Stimulated activated CD8-positive, alpha-beta memory T cell treated with anti-CD3 and anti-CD28 coated beads, Interleukin-4, amount 100 ng/mL, for 4 hours (primary cell): ENCODE measurements at places on chromosomes 5 and 9.
A peak's percentile ranks its signal among the peaks of the same experiment; 100 is the strongest.

DNA sequence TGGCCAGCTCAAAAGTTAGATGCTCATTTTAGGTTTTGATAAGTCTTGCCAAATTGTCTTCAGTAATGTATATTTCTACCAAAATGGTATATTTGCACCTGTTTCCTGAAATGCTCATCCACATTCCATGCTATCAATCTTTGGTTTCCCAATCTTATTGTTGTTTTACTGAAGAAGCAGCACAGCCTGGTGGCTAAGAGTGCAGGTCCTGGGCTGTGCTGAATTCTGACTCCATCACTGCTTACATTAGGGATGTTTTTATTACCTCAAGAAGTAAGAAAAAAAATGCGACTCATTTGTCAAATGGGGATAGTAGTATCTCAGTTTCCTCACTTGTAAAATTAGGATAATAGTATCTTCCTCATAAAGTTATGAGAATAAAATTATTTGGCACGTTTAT lies 13.6 kb upstream of the S100Z start:
- no peak for DNase-seq

DNA sequence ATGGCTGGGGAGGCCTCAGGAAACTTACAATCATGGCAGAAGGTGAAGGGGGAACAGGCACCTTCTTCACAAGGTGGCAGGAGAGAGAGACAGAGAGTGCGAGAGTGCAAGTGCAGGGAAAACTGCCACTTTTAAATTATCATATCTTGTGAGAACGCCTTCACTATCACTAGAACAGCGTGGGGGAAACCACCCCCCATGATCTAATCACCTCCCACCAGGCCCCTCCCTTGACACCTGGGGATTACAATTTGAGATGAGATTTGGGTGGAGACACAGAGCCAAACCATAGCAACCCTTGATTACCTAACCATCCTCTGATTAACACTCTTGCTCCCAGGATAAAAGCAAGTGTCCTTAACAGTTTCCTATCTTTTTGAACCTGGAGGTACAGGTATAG lies 21.1 kb downstream of the ADAMTS19 start:
- no peak for DNase-seq

- DNase-seq = no peak
Observed at GRCh38 chr5:40775846-40776657, 20.3 kb upstream of the TTC33 start.

DNA sequence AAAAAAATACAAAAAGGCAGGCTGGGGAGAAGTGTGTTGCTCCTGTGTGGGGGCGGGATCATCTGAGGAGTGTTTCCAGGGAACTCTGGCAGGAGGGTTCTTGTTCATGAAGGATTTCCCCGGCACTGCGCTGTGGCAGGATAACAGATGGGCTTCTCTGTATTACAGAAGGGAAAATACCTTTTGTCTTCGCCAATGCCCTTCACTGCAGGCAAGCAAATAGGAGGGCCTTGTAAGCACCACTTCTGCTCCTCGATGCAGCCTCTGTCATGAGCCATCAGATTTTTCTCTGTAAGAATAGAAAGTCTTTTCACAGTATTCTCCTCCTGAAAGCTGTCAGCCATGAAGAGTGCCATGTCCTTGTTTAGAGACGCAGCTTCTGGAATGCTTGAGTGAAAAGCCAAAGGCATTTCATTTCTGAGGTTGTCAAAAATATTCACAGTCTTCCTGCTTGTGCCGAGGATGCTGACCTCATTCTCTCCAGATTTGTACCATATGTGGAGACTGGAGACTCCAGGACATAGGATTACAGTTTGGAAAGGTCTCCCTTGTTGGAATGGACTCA lies 294.0 kb downstream of the YTHDC2 start:
- no peak for DNase-seq

GRCh38 chr9:98931600-98932389 lies 11.9 kb upstream of the COL15A1 start:
- DNase-seq = no peak

DNA sequence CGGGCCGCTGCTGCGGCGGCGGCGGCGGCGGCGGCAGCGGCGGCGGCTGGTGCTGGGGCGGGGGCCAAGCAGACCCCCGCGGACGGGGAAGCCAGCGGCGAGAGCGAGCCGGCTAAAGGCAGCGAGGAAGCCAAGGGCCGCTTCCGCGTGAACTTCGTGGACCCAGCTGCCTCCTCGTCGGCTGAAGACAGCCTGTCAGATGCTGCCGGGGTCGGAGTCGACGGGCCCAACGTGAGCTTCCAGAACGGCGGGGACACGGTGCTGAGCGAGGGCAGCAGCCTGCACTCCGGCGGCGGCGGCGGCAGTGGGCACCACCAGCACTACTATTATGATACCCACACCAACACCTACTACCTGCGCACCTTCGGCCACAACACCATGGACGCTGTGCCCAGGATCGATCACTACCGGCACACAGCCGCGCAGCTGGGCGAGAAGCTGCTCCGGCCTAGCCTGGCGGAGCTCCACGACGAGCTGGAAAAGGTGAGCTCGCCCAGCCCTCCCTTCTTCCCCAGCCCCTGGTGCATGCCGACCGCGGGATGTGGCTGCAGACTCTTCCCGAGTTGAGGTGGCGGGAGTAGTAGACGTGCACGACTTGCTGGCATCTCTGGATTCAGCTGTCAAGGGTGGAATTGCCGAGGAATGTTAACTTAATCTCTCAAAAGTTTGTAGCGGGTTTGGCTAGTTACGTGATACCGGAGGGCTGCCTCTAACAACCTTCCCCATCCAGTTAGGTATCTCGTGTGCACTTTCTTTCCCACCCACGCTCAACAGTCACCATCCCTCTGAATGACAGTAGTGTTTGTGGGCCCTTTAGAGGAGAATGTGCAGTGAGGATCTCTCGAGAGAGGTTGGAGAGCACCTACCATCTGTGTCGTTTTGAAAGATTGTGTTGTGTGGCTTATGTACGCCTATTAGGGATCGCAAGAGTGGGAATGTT lies 932 bp downstream of the SLC12A2 start:
- peak; percentile 25 for DNase-seq

DNA sequence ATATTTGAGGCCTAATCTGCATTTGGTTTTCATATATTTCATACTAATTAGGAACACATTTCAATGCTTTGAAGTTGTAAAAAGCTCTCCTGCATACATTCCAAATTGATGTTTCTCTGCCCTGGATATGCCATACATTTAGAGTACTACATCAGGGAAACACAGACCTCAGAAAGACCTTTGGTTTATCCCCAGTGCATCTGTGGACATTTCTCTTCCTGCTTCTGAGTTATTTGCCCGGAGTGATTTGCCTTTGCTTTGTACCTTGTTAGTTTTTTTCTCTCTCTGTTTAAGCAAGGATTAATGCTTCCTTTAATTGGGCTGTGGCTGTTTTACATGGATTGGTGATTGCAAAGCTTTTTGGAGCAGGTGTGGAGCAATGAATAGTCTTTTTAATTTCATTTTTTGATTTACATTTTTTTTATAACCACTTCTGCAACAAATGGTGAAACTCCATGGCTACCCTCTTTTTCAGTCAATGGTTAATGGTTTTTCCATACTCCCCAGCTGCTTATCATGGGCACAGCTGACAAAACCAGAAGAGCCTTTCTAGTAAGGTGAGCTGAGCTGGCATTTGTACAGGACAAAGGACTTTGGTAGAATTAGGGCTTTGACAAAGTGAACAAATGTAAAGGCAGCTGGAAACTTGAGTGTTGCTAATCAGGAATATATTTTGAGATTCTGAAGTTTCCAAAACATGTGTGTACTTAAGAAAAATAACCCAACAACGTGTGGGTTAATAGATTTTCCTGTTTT lies 54.2 kb downstream of the ZSWIM6 start:
- DNase-seq = no peak

DNA sequence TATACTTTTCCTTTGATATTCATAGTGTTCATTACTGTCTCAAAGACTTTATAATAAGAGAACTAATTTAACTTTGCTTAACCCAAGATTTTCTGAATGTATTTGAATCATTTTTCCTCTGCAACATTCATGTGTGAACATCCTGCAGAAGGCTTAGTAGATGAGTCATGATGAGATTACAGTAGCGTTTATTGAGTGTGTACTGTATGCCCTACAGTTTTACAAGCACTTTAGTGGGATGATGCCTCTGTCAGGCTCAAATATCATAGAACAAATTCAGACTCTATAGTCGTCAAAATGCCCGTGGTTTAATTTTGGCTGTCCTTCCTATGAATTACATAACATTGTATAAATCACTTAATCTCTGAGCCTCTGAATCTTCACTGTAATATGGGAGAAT lies 41.2 kb downstream of the FYB1 start:
- no peak for DNase-seq

DNA sequence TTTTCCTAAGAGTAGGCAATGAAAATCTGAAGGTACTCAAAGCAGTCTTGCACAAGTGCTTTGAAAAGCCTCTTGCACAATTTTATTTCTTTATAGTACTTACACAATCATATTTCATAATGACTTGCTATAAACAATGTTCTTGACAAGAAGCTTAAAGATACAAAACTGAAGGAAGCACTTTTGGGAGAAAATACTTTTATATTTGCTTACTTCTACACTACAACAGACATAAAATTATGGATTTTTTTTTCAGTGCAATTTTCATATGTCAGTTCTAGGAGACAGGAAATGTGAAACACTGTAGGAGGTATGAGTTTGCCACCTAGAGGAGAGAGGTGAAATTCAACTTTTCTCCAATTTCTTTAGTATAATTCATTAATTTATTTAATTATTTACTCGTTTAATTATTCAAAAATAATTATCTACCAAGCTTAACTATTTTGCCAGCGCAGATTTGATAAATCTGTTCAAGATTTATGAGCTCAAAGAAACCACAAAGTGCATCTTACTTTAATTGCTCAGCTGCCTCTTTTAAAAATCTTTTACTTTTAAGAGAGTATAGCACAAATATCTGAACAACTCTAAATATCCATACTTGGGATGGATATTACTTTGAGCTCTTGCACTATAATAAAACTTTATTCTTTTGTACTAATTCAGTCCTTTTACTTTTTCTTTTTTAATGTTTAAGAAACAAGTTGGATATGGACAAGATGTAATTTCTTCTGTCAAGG lies 29.0 kb upstream of the CDKN2B start:
- no peak for DNase-seq

DNA sequence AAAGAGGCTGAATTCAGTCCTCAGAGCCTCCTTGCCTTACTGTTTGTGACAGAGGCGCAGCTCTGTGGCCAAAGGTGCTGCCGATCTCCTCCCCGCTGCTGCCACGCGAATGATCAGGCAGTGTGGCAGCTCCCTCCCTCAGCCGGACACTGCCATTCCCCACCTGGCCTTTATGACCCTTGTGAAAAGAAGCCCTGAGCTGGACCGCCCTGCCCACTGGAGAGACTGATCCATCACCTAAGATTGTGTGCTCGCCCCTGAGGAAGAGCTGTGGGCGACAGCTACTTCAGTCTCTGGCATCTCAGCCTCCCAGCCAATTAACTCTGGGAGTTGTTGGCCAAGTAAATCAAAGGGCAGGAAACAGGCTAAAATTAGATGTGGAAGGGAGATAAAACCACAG lies 90.9 kb downstream of the CARTPT start:
- DNase-seq = no peak

DNA sequence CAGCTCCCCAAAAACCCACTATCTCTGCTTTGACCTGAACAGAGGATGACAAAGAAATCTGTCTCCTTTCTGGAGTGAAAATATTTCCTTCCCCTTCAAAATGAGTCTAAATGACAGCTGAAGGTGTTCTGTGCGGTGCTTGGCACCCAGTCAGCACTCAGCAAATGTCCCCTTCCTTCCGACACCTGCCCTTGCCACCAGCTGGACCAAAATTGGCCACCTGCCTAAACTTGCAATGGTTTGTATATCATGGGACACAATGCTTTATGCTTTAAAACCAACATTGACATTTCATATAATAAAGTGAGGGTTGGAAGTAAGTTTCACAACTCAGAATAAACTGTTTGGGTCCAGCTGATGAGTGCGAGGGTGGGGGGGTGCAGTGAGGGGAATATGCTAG lies 7.5 kb upstream of the TTC1 start:
- no peak for DNase-seq

GRCh38 chr5:166947045-166947444 lies 1344.4 kb upstream of the WWC1 start:
- no peak for DNase-seq

- DNase-seq = no peak
Observed at GRCh38 chr9:93094658-93095204, 1.3 kb upstream of the CARD19 start.
